ENCODE measurements at places on chromosomes 12 and 14. TPM values are rescaled to one million over a fixed set of nuclear protein-coding genes. Genes with fewer than 3 reads are reported as not detected.

- H3K27me3 ChIP-seq = no peaks in the 10 kb centered on the region
- no peak overlapping the region for H3K4me3 ChIP-seq
- H3K36me3 ChIP-seq = no peaks in the 10 kb centered on the region
- H3K4me1 ChIP-seq = no peaks in the 10 kb centered on the region
- no peak for DNase-seq
- H3K27ac ChIP-seq = no peak overlapping the region
Measured at GRCh38 chr14:37262649-37263048, 64.9 kb downstream of the MIPOL1 start.

DNA sequence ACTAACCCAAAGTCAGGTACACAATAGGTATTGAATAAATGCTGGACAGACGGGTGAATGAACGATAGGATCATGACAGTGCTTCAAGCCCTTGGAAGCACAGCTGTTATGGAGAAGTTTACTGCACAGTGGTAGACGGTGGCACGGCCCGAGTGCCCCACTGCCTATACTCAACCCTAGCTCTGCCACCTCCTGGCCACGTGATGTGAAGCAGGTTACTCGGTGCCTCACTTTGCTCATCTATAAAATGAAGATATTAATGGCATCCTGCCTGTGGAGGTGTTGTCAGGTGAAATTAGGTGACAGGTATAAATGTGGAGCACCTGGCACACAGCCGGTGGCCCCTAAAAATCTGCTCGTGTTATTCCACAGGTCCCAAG lies 5.8 kb downstream of the ASB2 start:
- DNase-seq = no peak
- H3K4me3 ChIP-seq = no peak overlapping the region
- H3K4me1 ChIP-seq = no peaks in the 10 kb centered on the region
- H3K27me3 ChIP-seq = no peaks in the 10 kb centered on the region

GRCh38 chr14:22291406-22291805 lies 297.6 kb downstream of the DAD1 start:
- H3K4me3 ChIP-seq = no peak overlapping the region
- DNase-seq = no peak
- no peaks in the 10 kb centered on the region for H3K4me1 ChIP-seq
- no peaks in the 10 kb centered on the region for H3K36me3 ChIP-seq
- H3K27me3 ChIP-seq = no peaks in the 10 kb centered on the region
- no peak overlapping the region for H3K27ac ChIP-seq

- H3K27ac ChIP-seq = no peak overlapping the region
- peak; percentile 2 for DNase-seq
Measured at GRCh38 chr14:105860615-105861580, 334.5 kb downstream of the TMEM121 start.

DNA sequence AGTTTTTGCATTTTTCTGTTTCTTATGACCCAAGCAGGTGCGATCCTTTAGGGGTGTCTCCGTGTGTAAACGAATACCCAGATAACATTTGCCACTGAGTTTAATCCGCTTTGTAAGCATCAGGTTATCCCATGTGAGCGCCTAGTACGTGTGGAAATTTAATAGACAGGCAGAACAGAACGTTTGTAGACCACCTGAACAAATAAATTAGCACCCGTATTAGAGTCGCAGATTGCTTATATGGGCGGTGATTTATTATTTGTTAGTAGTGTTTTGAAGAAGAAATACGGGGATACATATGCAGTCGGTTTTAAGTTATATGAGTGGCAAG lies 325 bp downstream of the C12orf60 start:
- peaks cover 16% of the 10 kb centered on the region for H3K4me1 ChIP-seq
- no peaks in the 10 kb centered on the region for H3K27me3 ChIP-seq
- peaks cover 3% of the 10 kb centered on the region for H3K36me3 ChIP-seq
- no peak for DNase-seq
- peak overlapping the region; percentile 59 for H3K4me3 ChIP-seq
- H3K27ac ChIP-seq = peak overlapping the region; percentile 95

- H3K4me1 ChIP-seq = no peaks in the 10 kb centered on the region
- H3K4me3 ChIP-seq = no peak overlapping the region
- DNase-seq = no peak
- no peaks in the 10 kb centered on the region for H3K27me3 ChIP-seq
- no peak overlapping the region for H3K27ac ChIP-seq
Measured at GRCh38 chr12:43310596-43310995, 241.4 kb downstream of the ADAMTS20 start.

GRCh38 chr12:39103552-39104165 lies 198.3 kb upstream of the CPNE8 start:
- H3K36me3 ChIP-seq = no peaks in the 10 kb centered on the region
- H3K27ac ChIP-seq = no peak overlapping the region

CIT gene
- total RNA-seq = 22.1 TPM

MYH7 gene
- not detected for total RNA-seq

FGD4 gene
- total RNA-seq = 64.6 TPM

BCL2L14 gene
- 1.8 TPM for total RNA-seq

IFNG-AS1 gene
- 0.31 TPM for total RNA-seq

SVOP gene
- total RNA-seq = 0.11 TPM

Measured in lung (tissue), 17 donors.